ENCODE measurements at places on chromosomes 6 and 20.

DNA sequence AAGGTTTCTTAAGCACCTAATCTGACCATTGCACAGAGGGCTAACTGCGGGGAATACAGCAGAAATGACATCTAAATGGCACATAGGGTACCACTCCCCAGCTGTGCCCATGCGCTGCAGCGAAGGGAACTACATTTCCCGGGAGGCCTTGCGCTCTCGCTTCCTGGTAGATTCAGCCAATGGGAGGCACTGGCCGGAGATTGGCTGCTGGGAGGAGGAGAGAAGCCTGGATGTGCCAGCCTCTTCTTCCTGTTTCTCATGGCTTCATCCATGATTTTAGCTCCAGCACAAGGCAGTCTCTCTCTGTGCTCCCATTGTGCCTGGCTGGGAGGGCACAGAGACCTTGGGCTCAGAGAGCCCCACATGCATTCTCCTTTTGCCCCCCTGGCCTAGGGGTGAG, 101.7 kb upstream of the FOXA2 start:
- DNase-seq: no peak

DNA sequence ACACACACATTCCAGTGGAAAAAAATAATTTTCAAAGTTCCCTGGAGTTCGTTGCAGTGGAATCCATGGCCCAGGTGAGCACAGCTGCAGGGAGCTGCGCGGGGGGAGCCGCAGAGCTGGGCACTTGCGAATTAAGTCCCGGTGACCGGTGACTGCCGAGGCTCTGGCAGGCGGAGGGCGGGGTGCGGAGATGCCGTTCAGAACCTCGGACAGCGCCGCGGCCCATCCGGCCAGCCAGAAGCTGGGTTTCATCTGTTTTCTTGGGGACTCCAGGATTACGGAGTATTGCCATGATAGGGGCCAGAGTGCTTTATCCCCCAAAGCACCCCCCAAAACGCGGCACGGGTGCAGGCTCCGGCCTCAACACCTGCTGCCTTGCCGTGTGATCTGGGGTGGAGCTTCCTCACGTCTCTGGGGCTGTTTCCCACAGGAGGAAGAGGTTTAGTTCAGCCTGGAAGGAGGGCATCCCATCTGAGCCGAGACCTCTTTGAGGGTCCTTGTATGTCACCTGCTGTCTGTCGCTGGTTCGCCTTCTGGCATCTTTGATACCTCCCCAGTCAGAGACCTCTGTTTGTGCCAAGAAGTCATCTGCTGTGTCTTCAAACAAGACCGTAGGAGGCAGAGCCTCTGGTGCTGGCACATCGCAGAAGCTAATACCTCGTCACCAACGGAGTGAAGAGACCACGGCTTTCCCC, 99.4 kb downstream of the YTHDF1 start:
- no peak for DNase-seq

- peak; percentile 41 for DNase-seq
Observed at GRCh38 chr6:80133020-80133419, 26.5 kb downstream of the BCKDHB start.

DNA sequence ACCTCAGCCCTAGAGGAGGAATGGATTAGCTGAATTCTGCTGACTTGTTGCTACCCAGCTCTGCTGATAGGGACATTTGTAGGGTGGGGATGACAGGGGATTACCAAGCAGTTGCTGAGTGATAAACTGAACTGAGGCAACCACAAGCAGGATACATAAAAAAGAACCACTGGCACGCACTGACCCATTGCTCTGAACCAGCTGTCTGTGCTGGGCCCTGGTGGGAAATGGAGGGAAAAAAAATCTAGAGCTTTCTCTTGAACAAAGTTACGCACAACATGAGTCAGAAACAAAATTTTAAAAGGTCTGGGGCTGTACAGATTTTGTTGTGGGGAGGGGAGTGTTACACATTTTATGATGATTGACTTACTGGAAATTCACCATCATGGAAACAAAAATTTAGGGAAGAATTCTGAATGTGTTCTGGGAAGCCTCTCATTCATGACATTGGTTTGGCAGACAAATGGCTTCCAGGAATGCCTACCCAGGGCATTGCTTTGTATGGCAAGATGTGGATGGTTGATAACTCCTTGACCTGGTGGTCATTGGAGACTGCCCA, 37.7 kb downstream of the FOXO3 start:
- no peak for DNase-seq

DNA sequence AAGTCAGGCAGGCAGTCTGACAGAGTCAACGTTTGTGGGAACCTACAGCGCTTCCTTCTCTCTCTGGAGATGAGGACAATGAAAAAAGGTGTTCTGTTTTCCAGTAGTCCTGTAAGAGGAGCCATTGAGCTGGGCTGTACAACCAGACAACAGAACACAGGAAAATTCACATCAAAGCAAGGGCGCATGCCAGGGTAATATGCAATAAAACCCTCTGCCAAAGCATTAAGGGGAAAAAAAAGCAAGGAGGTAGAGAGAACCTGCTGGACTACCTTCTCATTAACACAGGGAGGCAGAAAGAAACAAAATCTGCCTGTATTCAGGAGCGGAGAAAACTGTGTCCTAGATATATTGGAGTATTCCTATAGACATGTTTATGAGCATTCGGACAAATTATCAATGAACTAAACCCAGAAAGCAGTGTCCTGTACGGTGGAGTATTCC, 1.3 kb downstream of the RNF24 start:
- peak; percentile 93 for DNase-seq

DNA sequence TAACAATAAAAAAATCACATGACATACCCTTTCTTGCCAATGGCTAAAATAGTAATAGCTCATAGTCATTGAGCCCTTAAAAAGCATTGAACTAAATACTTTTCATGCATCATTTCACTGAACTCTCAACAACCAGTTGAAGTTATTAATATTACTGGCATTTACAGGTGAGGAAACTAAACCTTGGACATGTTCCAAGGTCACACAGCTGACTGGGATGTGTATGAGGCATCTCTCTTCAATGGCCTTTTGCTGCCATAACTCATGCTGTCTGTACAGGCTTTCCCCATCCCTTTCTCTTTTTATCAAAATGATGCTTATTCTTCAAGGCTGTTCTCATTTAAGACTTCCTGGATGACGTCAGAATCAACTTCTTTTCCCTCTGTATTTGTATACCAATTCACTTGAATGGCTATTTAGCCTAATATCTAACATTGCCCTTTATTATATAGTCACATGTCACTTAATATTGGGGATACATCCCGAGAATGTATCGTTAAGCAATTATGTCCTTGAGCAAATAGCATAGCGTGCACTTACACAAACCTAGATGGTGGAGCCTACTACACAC, 476.4 kb downstream of the KIF16B start:
- DNase-seq: no peak

Measured in prostate gland (tissue), 2 donors.